ENCODE measurements at places on chromosomes 3 and 15. TPM values are rescaled to one million over a fixed set of nuclear protein-coding genes. Genes with fewer than 3 reads are reported as not detected.

- DNase-seq = no peak
These were observed 7.5 kb upstream of the TGFBR2 start for GRCh38 chr3:30598668-30599545.

CCR2 gene
- total RNA-seq = 1.6 TPM

GRCh38 chr3:65854606-65855304 lies 184.0 kb downstream of the MAGI1 start:
- no peak for DNase-seq

- DNase-seq = no peak
These were observed 238.0 kb upstream of the LRIG1 start for GRCh38 chr3:66738625-66739365.

GRCh38 chr3:40179016-40179415 lies 130.5 kb upstream of the EIF1B start:
- peak; percentile 71 for DNase-seq

DNA sequence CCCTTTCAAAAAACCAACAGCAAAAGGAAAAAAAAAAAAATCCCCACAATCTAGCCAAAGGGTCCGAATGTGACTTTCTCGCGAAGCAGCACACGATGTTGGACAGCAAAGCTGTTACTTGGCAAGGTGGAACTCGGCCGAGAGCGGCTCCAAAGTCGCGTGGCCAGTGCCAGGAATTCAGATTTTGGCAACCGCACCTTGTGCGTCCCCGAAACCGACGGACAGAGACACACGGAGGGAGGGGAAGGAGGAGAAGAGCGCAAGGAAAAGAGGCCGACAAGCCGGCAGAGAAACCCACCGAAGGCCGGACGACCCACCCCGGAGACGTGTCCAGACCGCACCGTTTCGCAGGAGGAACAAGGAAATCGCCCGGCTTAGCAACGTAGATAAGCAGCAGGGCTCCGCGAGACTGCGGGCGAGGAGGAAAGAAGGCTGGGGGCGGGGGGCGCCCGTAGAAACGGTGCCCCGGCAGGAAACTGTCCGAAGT lies 517.3 kb downstream of the MECOM start:
- DNase-seq = peak; percentile 63

DNA sequence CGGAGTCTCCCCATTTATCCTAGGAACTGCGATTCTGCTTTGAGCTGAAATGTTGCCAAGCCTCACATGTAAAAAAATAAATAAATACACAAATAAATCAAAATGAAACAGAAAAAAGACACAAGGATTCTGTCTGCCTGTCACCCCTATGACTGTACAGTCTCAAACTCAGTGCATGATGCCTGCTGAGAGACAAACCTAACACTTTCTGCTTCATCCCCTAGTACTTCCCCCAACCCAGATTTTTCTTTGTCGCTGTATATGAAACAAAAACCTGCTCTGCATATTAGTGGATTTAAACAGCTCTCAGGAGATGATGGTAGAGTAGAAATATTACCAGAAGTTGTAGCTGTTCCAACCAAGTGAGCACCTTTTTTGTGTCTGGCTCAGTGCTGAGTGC lies 530.7 kb upstream of the CFAP20DC start:
- no peak for DNase-seq

DNA sequence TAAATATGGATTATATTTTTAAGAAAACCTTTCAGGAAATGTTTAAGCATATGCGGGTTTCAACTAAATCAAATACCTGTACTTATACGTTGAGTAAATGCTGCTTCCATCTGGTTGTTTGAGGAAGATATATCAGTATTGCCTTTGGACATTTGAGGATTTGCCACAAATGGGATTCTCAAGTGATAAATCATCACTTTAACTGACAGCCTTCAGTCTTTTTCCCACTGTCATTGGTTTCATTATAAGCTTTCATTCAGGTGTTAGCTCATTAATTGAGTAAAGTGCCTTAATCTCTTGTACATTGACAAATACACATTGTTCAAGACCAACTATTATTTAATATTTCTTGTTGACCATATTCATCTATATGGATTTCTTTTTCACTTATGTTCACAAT lies 217.2 kb downstream of the EDEM1 start:
- no peak for DNase-seq

GRCh38 chr3:10285272-10286132 lies 7.2 kb downstream of the GHRL start:
- no peak for DNase-seq

DNA sequence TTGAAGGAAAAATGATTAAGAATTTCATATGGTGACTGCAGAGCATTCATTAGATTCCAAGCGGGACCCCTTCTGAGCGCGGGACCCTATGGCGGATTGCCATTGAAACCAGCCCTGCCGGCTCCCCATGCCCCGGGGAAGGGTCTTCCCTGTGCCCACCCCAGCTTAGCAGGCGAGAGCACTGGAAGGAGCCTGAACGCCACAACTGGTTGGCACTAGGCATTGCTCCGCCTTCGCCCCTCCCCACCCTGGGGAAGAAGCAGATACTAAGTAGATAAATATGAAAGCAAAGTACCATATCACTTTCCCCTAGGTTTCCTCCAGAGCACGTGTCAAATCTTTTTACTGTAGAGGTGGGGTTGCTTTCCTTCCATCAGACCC lies 70.7 kb downstream of the CYP19A1 start:
- DNase-seq = no peak

EXOSC7 gene
- 26.9 TPM for total RNA-seq

- no peak for DNase-seq
These were observed 47.2 kb downstream of the NCK1 start for GRCh38 chr3:136909187-136909586.

- no peak for DNase-seq
These were observed 64.4 kb downstream of the CRYBG3 start for GRCh38 chr3:97885931-97886824.

DNA sequence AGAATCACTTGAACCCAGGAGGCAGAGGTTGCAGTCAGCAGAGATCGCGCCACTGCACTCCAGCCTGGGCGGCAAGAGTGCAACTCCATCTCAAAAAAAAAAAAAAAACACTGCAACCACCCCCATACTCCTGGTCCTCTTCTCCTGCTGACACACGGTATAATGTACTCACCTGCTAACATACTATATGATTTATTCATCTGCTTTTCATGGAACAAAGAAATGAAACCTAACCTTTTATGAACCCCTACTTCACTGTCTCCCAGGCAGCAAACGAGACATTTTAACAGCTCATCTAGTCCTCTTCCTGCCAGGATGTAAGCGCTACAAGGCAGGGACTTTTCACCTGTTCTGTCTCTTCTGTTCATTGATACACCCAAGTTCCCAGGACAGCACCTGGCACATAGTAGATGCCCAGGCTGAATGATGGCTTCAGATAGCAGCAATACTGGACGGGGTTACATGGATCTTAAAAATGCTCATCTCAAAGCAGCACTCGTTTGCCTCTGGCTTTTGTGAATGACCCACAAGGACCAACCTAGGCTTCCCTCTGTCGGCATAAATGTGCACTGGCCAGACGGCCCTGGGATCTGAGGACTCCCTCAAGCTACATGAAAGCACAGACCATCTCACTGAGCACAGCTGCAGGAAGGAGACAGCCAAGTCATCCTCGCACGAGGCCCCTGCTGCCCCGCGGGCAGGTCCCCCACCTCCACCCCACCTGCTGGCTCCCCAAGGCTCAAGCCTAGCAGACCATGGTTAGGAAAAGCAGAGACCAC lies 20.3 kb downstream of the XXYLT1 start:
- peak; percentile 83 for DNase-seq

- no peak for DNase-seq
These were observed 9.7 kb downstream of the SLTM start for GRCh38 chr15:58923696-58924300.

GRCh38 chr15:94238539-94239118 lies 7.3 kb downstream of the MCTP2 start:
- no peak for DNase-seq

GRCh38 chr15:75029378-75030022 lies 6.1 kb downstream of the PPCDC start:
- peak; percentile 96 for DNase-seq

GRCh38 chr3:82475306-82475705 lies 713.9 kb upstream of the GBE1 start:
- no peak for DNase-seq

DNA sequence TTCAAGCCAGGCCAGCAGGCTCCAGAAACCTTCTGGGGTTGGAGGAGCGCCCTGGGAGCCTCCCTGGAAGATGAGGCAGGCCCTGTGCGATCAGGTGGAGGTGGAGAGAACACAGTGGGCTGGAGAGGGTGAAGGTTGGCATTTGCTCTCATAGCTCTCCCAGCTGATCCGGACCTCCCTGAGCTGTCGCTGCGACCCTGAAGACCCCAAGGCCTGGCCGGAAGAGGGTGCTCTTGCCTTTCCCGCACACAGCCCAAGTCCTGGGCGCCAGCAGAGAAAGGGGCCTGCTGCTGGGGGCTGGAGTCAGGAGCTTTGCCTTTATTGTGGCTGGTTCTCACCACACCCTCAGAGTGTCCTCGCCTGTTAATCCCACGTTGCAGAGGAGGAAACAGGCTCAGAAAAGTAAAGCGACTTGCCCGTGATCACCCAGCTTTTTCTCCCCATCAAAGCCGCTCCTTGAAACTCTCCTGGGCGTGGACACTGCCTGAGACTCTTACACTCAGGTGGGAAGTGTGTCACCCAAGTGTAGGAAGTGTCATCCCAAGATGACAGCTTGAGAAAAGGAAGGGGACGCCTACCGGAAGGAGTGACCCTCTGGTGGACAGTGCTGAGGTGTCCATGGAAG lies 8.6 kb upstream of the RPL29 start:
- no peak for DNase-seq

- no peak for DNase-seq
These were observed 591 bp downstream of the PROK2 start for GRCh38 chr3:71784201-71784913.

- no peak for DNase-seq
These were observed 95.5 kb upstream of the COL8A1 start for GRCh38 chr3:99542767-99543518.

RARRES1 gene
- 6.4 TPM for total RNA-seq

DNA sequence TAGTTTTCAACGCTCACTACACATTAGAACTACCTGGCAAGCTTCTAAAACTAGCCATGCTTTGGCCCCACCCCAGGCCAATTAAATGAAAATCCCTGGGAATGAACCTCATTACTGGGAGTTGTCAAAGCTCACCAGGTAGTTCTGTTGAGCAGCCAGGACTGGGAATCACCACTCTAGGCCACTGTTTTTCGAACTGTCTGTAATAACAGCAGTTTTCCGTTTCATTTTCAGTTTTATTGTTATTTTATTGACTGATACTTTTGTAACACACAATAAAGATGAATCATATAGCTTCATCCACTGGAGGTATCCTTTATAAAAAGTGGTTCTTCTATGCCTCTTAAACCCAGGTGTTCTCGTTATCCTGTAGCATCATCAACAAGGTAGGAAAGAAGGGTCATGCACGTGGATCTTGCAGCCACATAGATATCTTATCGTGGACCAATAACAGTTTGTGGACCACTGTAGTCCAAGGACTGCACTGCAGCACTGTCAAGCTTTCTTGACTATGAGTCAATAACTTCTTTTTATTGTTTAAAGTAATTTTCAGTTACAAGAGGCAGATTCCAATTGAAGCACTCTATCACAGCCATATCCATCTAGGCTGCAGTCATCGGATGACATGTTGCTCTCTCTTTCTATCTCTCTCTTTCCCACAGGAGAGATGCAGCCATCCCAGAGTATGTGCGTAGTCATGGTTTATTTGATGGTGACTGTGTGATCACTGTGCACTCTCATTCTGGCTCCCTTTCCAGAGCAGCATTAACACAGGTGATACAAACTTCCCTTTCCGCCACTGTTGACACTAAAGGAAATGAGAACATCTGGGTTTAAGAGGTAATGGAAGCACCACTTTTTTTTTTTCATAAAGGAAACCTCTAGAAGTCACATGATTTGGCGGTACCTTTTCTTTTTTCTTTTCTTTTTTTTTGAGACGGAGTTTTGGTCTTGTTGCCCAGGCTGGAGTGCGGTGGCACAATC lies 39.0 kb upstream of the BLM start:
- DNase-seq = no peak

GRCh38 chr3:134320749-134321148 lies 53.5 kb downstream of the AMOTL2 start:
- peak; percentile 28 for DNase-seq

GRCh38 chr3:111215481-111215880 lies 143.9 kb downstream of the NECTIN3 start:
- DNase-seq = no peak

TEX55 gene
- not detected for total RNA-seq

DNA sequence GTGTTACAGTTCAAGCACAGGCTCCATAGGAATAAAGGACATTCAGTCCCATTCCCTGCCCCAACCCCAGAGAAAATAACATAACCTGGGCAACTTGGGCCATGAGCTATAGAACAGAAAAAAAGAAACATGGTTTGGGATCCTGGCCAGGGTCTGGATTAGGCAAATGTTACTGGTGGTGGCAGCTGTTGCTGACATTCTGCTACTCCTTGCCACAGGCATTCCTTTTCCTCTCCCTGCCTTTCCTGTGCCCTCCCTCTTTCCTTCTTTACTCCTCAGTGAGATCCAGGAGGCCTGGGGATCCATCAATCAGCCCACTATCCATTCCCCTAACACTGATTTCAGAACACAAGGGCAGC lies 129.1 kb downstream of the NTRK3 start:
- DNase-seq = no peak

DNA sequence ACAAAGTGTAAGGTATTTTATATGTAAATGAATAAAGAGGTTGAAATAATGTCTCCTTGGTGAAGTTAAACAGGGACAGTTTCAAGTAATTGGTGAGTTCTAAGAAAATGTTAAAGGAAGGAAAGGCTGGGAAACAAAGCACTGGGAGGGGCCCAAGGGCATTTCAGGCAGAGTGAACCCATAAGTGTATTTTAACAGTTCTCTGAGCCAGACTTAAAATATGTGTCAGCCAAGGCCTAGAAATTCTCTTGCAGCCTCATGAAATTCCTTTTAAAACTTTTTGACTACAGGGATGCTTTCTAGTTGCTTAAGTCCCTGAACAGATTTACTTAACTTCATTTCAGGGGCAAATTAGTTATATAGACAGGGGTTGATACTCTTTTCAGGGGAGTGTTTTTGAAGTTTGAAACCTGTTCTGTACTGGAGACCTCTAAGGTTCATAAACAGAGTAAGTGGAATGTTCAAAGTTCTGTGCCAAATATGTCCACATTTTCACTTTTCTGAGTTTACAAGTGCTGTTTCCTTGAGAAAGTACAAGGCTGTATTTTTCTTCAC lies 77.6 kb downstream of the GALK2 start:
- DNase-seq = no peak

- no peak for DNase-seq
These were observed 730 bp downstream of the FETUB start for GRCh38 chr3:186640929-186641328.

DNA sequence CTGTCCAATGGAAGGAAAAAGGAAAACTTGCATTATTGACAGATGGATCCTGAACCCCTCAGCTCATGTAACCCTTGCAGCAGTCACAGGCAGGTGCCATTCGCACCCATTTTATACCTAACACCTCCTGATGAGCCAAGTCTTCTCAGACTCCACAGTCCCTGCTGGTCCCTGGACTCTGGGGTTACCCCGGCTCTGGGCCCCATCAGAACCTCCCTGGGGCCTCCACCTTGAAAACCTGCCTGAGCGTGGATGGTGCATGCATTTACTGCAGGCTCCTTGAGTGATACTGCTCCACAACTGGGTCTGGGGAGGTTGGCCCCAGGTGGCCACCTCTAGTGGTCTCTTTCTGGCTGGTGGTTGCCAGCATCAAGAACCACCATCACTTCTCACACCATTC lies 15.9 kb upstream of the DOCK3 start:
- no peak for DNase-seq

- no peak for DNase-seq
These were observed 648 bp downstream of the CYB561D2 start for GRCh38 chr3:50351323-50351697.
